ENCODE measurements at places on chromosomes 7 and 10. TPM values are rescaled to one million over a fixed set of nuclear protein-coding genes. Genes with fewer than 3 reads are reported as not detected.

The AKR1B1 gene
- polyA plus RNA-seq, result 104 TPM

The BAIAP2L1 gene
- 19.3 TPM for polyA plus RNA-seq

GRCh38 chr10:89257581-89257980, 6.0 kb upstream of the LIPA start:
- DNase-seq, result no peak

GRCh38 chr7:101633511-101633910, 4.4 kb upstream of the MYL10 start:
- DNase-seq, result no peak

DNA sequence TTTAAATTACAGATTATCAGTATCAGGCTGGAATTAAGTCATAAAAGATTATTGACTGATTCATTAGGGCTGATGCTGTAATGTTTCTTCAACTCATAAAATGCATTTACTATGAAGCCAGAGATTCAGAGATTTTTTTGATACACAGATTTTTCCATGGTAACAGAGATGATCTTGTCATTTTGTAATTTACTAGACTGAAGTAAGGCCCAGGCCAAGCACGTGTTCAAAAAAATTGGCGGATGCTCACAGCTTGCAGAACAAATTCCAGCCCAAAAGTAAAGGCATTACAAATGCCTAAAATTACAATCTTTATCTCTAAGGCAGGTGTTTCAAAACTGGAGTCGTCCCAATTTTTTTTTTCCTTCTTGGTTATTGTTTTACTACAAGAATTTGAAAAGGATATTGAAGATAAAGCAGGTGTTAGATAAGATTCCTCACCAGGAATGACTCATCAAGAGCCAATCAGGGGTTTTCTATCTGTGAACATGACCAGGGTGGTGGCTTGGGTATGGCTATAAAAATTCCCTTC, 78.4 kb upstream of the MEOX2 start:
- DNase-seq, result no peak

Data from renal cortex interstitium (tissue), 15 donors.